ENCODE measurements at places on chromosomes 7 and 10.

GRCh38 chr7:151104411-151105235 is 18.3 kb downstream of the AGAP3 start:
- DNase-seq, result no peak

- DNase-seq, result no peak
Observed at GRCh38 chr7:79534128-79534527, 80.7 kb upstream of the MAGI2 start.

DNA sequence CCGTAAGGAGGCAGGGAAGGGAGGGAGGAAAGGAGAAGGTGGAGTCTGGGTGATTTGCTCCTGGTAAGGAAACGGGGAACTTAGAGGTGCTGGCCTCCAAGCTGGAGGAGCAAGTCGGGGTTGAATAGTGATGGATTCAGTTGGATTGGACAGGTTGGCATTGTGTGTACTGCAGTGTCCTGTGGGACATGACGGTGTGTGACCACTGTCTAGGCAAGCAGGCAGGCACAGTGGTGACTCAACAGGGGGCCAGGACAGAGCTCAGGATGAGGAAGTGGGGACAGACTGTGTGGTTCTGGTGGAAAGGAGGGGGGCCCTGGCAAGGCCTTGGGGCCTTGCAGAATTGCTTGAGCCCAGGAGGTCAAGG is 48.8 kb downstream of the COL26A1 start:
- DNase-seq, result no peak

GRCh38 chr7:73391396-73391795 is 42.2 kb upstream of the FZD9 start:
- no peak for DNase-seq

DNA sequence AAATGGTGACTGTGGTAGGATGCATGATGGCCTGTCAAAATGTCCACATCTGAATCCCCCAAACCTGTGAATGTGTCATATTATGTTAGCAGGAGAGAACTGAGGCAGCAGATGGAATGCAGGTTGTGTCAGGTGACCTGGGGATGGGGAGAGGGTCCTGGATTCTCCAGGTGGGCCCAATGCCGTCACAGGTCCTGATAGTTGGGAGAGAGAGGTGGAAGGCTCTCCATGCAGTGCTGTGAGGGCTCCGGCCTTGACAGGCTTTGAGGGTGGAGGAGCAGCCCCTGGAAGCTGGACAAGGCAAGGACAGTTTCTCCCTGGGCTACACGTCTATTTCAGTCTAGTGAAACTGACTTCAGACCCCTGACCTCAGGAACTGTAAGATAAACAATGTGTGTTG is 330.9 kb upstream of the ZNF32 start:
- no peak for DNase-seq

DNA sequence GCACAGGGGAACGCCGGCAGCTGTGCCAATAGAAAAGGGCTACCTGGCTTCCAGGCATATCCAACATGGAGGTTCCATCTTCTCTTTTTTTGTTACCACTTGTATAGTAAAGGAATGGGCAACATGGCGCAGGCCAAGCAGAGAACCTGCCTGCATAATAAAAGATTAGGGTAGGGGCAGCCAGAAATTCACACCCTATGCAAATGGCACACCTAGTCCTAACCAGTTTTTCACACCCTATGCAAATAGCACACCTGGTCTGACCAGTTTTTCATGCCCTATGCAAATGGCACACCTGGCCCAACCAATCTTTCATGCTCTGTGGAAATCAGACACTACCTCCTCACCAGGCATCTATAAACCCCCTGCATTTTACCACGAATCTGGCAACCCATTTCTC is 369.5 kb downstream of the IPMK start:
- no peak for DNase-seq

- no peak for DNase-seq
Observed at GRCh38 chr7:1823376-1824150, 153.5 kb downstream of the ELFN1 start.

GRCh38 chr7:153657182-153657800 is 394.9 kb upstream of the DPP6 start:
- no peak for DNase-seq

DNA sequence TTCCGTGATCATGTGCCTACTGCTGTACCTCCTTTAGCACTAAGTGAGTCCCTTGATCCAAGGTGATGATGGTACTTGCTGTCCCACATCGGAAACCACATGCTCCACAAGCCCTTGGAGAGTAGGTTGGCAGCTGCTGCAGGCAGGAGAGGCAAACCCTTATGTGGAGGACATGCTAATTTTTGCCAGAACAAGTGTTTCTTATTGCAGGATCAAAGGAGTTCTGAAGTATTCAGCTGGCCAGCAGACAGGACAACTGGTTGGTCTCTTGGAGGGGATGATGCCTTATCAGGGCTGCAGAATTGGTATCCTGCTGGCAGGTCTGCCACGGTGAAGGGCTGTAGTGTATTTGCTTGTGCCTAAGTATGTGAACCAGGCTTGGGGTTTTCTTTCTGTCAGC is 36.8 kb downstream of the NACAD start:
- no peak for DNase-seq

DNA sequence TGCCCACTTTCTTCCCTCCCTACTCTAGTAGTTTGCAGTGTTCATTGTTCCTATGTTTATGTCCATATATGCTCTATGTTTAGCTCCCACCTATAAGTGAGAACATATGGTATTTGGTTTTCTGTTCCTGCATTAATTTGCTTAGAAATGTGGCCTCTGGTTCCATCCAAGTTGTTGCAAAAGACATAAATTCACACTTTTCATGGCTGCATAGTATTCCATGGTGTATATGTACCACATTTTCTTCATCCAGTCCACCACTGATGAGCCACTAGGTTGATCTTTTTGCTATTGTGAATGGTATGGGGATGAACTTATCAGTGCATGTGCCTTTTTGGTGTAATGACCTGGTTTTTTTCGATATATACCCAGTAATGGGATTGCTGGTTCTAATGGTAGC is 1089.1 kb downstream of the GRM8 start:
- DNase-seq, result no peak

DNA sequence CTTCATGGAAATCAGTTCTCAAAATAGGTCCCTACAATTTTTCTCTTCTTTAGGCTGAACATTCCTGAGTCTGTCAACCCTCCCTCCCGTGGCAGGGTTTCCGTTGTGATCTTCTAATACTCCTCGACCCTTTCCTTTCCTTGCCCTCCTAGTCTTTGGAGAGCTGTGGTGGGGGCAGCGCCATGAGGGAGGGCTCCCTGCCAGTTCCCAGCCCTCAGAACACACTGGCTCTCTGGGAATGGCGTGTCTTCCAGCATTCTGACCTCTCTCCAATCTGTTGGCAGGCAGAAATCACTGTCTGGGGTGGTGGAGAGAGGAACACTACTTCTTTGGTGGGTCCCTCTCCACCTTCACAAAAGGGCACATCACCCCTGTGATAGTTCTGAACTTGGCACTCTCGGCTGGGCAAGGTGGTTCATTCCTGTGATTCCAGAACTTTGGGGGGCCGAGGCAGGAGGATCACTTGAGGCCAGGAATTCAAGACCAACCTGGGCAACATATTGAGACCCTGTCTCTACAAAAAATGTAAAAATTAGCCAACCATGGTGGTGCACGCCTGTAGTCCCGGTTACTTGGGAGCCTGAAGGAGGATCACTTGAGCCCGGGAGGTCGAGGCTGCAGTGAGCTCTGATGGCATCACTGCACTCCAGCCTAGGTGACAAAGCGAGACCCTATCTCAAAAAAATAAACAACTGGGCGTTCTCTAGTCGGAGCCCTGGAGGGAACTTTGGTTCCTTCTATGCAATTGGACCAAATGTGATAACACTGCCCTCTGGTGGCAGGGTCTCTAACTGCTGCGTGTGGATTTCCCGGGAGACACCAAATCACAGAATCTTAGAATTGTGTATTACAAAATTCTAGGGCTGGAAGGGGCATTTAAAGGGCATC is 13.1 kb upstream of the ARPC1A start:
- no peak for DNase-seq

DNA sequence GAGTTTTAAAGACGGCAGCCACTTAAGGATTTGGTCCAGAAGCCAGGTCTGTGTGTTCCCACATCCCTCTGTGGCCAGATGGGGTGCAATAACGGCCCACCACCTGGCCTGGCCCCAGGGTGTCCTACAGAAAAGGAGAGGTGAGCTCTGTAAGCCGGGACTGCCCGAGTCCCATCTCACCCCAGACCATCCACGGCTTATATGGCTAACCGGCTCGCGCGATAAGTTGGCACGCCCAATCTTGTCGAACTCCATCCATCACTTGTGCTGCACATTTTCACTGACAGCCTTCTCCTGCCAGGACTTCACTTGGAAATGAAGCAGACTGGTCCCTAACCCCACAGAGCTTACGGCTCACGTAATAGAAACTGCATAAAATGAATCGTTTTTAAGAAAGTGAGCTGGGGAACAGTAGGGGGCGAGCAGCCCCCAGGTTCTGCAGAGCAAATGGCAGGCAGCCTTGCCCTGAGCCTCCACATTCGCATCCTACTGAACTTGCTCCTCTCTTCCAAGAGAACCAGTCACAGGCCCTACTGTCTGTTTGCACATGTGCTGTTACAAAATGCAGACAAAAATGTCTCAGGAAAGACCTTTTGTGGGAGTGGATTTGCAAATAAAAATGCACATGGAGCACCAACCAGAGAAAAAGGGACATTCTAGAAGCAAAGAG is 98.2 kb downstream of the TNS3 start:
- no peak for DNase-seq

DNA sequence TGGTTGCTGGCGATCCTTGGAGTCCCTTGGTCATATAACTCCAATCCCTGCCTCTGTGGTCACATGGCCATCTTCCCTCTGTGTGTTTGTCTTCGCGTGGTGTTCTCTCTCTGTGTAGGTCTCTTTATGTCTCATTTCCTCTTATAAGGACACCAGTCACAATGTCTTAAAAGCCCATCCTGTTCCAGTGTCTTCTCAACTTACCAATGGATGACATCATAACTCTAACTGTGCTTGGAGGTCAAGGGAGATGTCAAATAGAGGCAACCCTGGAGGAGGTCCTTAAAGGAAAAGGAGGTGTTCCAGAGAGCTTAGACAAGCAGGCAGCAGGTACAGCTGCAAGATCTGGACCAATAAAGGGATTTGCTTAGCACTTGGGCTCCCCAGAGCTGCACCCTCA is 143.0 kb downstream of the BUB3 start:
- no peak for DNase-seq

GRCh38 chr10:126538439-126539135 is 131.9 kb downstream of the C10orf90 start:
- DNase-seq, result no peak

- DNase-seq, result no peak
Observed at GRCh38 chr10:118851062-118852035, 96.6 kb upstream of the CACUL1 start.

DNA sequence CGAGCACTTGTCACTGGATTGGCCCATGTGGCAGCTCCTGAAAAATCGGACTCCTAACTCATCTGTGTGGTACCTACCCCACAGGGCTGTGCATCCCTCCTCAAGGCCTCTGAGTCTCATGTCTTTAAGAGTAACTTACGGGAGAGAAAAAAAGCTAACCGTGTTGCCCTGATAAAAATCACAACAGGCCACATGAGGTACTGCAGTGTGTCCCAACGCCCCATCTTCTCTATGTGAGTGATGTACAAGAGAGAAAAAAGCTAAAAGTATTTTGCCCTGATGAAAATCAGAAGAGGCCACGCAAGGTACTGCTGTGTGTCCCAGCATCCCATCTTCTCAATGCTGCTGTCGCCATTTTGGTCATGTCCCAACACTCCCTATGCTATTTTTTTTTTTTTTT is 41.2 kb upstream of the ADRB1 start:
- DNase-seq, result no peak

GRCh38 chr10:5891009-5891408 is 966 bp downstream of the FBH1 start:
- no peak for DNase-seq

DNA sequence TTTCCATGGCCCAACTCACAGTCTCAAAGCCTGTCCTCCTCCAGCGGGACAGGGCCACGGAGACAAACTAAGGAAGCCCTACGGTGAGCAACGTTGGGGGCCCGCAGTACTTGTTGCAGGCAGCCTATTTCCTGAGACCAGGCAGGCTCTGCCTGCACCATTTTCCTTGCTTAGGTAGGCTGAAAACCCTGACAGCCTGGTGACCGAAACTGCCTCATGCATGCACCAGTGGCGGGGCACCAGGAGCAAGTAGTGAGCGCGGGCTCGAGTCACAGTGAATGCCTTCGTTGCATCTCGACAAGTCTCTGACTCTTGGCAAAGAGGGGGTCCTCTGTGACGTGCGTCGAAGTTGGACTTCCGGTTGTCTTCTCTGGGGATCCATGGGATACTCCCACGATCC is 23.3 kb upstream of the ZNF273 start:
- DNase-seq, result no peak

- no peak for DNase-seq
Observed at GRCh38 chr10:113540845-113541548, 11.9 kb upstream of the HABP2 start.

GRCh38 chr10:62534031-62534430 is 159.9 kb downstream of the ZNF365 start:
- no peak for DNase-seq

- no peak for DNase-seq
Observed at GRCh38 chr10:26217396-26218086, 967 bp downstream of the GAD2 start.

- DNase-seq, result no peak
Observed at GRCh38 chr10:18565006-18565405, 86.4 kb downstream of the NSUN6 start.

DNA sequence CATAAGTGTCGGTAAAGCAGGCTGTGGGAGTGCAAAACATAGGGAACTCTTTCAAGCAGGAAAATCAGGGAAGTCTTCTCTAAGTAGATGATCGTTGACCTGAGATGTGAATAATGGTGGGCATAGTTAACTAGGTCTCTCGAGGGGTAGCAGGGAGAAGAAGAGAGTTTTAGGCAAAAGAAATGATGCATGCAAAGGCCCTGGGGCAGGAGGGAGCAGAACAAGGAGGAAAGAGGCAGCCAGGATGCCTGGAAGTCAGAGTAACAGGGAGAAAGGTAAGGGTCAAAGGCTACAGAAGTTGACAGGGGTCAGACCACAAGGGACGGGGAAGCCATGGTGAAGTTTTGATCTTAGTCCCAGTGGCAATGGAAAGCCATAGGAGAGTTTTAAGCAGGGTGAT is 47.8 kb upstream of the PAX2 start:
- DNase-seq, result no peak

GRCh38 chr10:6929148-6929830 is 349.2 kb upstream of the PRKCQ start:
- no peak for DNase-seq

GRCh38 chr10:113644185-113645120 is 19.4 kb downstream of the NRAP start:
- no peak for DNase-seq

DNA sequence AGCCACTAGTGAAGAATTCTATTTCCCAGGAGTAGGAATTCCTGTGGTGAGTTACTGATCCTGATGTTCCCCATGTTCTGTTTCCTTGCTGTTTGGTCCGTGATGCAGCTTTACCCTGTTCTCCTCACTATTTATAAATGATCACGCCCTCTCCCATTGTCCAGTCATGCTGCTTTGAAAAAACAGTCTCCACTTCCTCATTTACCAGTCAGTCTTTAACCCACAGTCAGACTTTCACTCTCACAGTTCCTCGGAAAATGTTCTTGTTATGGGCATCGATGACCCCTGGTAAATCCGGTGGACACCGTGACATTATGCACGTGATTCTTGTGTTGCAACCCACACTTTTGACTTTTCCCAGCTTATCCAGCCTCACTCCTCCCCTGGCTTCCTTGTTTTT is 14.4 kb downstream of the SCIN start:
- DNase-seq, result no peak

GRCh38 chr7:37070031-37070430 is 345.7 kb upstream of the AOAH start:
- DNase-seq, result no peak

Data from AG09309 (cell line).